ENCODE measurements at places on chromosomes 16 and 17. TPM values are rescaled to one million over a fixed set of nuclear protein-coding genes. Genes with fewer than 3 reads are reported as not detected.

GRCh38 chr16:15649727-15650018 is 372 bp upstream of the NDE1 start:
- no peak for DNase-seq

- DNase-seq: no peak
Observed at GRCh38 chr17:50196826-50197225, 4.6 kb downstream of the COL1A1 start.

- DNase-seq: no peak
Observed at GRCh38 chr16:9909072-9909825, 273.0 kb downstream of the GRIN2A start.

The CA10 gene
- total RNA-seq: not detected

- DNase-seq: no peak
Observed at GRCh38 chr16:23748630-23749029, 6.2 kb upstream of the CHP2 start.

All from left colon (tissue), 2 donors.